ENCODE measurements at places on chromosomes 3 and 15.

- DNase-seq: no peak
Observed at GRCh38 chr15:73934281-73934680, 8.0 kb downstream of the LOXL1 start.

GRCh38 chr15:89501646-89502045 is 5.3 kb upstream of the RHCG start:
- DNase-seq: no peak

DNA sequence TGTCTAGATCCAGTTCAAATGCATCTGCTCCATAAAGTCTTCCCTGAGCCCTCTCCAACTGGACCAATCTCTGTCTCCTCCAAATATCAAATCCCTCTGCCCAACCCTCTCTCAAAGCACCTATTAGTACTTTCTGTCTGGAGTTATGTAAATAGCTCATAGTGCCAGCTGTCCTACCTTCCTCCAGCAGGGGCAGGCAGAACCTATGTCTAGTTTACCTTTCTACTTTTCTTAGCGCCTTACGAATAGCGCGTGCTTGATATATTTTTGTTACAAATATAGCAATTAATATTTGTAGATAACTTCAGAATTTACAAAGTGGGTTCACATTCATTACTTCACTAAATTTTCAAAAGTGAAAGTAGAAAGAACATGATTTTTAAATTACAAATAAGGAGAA is 14.0 kb upstream of the CCDC80 start:
- DNase-seq: no peak

GRCh38 chr3:2099779-2100191 is 1.1 kb downstream of the CNTN4 start:
- no peak for DNase-seq

GRCh38 chr15:52480990-52481389 is 47.7 kb downstream of the MYO5A start:
- no peak for DNase-seq

GRCh38 chr3:146504498-146505197 is 35.3 kb upstream of the PLSCR2 start:
- no peak for DNase-seq

- no peak for DNase-seq
Observed at GRCh38 chr3:184230603-184231528, 1.5 kb downstream of the VWA5B2 start.

- no peak for DNase-seq
Observed at GRCh38 chr3:145333931-145334330, 827.1 kb downstream of the PLOD2 start.

- DNase-seq: no peak
Observed at GRCh38 chr15:58486062-58486461, 54.3 kb downstream of the LIPC start.

DNA sequence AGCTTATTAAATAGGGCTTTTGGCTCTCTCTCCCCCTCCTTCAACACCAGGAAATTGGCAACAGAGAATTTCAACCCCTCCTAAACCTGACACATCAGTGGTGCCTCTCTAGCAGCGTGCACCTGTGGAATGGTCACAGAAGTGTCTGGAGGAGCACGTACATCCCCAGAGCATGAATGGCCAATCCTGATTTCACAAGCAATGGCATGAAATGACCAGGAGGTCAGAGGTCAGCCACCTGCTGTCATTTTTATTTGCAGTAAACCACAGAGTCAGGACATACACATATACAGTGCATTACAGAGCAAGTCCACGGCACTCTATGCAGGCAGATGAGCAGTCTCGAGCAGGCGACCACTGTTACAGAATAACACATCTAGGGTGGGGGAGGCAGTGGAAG is 25.1 kb upstream of the ETV5 start:
- no peak for DNase-seq

- DNase-seq: no peak
Observed at GRCh38 chr3:108894981-108895380, 58.7 kb downstream of the GUCA1C start.

GRCh38 chr15:88255484-88256278 is 858 bp downstream of the NTRK3 start:
- DNase-seq: peak; percentile 43

GRCh38 chr3:110519071-110519470 is 552.5 kb upstream of the NECTIN3 start:
- peak; percentile 18 for DNase-seq

DNA sequence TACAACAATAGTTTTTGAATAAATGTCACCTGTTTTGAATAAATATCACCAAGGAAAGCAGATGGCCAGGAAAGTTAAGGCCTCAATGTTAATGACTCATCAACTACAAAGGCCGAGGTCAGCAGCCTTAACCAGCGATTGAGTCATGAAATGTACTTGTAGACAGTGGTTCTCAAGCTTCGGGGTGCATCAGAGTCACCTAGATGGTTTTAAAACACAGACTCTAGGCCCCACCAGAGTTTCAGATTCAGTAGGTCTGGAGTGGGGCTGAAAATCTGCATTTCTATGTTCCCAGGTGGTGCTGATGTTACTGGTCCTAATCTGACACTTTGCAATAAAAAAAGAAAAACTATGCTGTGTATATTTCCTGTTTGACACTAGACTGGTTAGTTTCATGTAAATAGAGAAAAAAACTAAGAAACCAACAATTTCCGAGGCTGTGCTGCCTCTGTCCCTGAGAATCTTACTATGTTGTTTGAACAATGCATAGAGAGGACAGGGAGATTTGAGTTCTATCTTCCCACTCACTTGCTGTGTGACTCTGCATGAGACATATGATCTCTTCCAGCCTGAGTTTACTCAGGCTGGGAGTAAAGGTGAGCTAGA is 9.8 kb downstream of the RAB27A start:
- peak; percentile 88 for DNase-seq

- DNase-seq: no peak
Observed at GRCh38 chr3:59547874-59548273, 498.0 kb upstream of the CFAP20DC start.

GRCh38 chr15:68275165-68275746 is 2.3 kb upstream of the FEM1B start:
- no peak for DNase-seq

DNA sequence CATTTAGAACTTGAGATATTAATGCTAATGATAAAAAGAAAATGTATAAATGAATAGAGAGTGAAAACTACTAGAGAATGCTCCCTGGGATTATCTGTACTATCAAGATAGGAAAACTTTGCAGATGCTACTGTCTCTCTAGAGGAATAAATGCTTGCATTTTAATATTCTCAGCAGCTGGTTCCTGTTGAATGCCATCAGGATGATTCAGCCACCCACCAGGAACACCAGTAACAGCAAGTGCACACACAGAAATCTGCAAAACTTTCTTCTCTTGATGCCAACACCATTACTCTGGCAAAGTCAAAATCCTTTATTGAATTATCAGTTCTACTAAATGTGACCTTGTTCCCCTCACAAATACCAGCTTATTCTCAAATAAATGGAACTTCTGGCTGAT is 148.4 kb downstream of the TIGIT start:
- DNase-seq: peak; percentile 71

DNA sequence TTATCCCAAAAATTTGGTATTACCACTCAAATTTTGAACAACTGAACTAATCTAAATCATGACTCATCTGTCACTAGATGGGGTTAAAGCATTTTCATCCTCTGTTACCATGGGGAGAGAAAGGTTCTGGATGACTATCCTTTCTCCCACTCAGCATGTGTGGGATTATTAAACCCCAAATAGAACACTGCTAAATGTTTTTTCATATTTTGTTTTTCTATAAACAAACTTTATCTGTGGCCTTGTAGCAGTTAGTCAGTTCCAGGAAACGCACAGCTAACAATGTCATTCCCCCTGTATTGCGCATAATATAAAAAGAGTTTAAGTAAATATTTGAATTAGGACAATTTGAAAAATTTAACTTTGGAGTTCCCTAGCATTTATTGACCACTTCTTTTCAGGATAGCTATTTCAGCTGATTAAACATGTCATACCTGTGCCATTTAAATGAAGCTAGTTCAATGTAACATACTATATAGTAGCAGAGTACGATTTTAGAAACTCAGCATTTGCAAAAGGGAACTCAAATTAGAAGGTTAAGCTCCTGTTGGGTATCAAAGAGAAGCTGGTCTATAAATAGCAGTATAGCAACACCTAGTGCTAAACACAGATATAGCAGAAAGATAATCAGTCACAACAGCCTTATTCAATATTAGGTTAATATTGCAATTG is 9.2 kb upstream of the TMEM212 start:
- peak; percentile 52 for DNase-seq

- DNase-seq: peak; percentile 16
Observed at GRCh38 chr3:38067508-38068233, 28.7 kb downstream of the DLEC1 start.

- peak; percentile 58 for DNase-seq
Observed at GRCh38 chr3:179244878-179245277, 6.0 kb downstream of the KCNMB3 start.

- DNase-seq: no peak
Observed at GRCh38 chr3:139523718-139524117, 15.8 kb downstream of the RBP1 start.

GRCh38 chr3:118501152-118501551 is 533.5 kb downstream of the IGSF11 start:
- DNase-seq: no peak

DNA sequence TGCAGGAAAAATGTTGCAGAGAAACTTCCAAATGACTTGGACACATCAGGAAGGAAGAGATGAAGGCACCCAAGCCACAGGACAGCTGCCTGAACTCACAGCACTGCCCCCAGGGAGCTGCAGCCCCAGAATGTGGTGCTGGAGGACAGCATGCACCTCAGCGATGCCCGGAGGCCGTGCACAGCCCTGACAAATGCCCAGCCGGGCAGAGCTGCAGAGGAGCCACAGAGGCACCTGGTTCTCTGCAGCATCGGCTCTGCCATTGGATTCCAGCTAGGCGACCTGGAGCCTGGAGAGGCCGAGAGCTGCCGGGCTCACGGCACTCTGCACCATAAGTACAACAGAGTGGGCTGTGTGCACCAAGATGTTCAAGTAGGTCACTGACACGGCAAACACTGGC is 97.5 kb downstream of the OCA2 start:
- DNase-seq: no peak

DNA sequence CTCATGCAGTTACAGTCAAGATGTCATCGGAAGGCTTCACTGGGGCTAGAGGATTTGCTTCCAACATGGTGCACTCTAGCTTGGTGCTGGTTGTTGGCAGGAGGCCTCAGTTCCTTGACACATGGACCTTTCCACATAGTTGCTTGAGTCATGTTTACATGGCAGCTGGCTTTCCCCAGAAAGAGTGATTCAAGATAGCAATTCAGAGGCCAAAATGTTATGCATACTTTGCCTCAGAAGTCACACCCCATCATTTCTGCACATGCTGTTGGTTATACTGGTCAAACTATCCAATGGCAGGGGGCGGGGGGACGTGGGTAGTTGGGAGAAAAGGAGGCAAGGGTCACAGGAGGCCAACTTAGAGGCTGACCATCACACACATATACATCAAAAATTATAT is 58.7 kb downstream of the FOXB1 start:
- DNase-seq: peak; percentile 40

DNA sequence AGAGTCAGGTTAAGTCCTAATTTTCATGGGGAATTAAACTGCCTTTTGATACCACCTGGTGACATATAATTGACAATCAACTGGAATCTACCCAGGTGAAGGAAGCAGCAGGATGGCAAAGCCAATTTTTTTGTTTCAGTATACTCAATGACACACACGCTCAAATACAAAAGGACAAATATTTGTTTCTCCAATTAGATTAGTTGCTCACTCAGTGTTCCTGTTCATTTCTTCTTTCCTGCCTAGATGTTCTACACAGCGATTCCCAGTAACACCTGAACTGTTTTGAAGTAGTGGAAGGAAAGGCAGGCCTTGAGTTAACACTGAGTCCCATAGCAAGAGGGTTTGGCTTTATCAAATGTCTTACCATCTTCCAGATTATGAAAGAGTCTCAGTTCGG is 157.5 kb downstream of the PDZRN3 start:
- DNase-seq: no peak

DNA sequence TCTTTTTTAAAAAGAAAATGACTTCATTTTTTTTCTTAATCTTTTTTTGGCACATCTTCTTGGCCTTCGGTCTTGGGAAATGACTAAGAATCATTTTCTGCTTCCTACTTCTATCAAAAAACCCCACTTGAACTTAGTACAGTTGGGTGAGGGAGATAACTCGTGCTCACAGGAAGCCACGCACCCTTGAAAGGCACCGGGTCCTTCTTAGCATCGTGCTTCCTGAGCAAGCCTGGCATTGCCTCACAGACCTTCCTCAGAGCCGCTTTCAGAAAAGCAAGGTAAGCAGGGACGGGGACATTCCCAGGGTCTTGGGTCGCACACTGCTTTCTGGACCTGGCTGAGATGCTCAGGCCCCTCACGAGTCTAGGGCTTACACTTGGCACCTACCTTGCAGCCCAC is at the start of gene CCR4:
CCR4 (plus strand) TSS at position 235 of the 402 bp plus-strand sequence. CDS start 1,779 bp downstream, outside the sequence.
- DNase-seq: no peak

DNA sequence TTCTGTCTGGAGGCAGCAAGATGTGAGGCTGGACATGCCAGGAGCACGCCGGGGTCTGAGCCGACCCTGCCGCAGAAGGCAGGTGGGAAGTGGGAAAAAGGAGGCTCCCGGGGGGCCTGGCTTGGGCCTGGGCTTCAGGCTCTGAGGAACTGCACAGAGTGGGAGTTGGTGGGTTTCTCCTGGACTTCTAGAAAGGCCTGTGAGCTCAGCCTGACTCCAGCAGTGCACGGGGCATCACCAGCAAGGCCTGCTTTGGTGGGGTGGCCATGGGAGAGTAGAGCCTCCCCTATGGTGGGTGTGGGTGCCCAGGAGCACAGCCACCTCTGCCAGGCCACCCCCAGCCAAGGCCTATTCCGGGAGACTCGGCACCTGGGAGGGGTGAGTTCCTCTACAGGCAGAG is 18.1 kb upstream of the SLC41A3 start:
- DNase-seq: no peak

DNA sequence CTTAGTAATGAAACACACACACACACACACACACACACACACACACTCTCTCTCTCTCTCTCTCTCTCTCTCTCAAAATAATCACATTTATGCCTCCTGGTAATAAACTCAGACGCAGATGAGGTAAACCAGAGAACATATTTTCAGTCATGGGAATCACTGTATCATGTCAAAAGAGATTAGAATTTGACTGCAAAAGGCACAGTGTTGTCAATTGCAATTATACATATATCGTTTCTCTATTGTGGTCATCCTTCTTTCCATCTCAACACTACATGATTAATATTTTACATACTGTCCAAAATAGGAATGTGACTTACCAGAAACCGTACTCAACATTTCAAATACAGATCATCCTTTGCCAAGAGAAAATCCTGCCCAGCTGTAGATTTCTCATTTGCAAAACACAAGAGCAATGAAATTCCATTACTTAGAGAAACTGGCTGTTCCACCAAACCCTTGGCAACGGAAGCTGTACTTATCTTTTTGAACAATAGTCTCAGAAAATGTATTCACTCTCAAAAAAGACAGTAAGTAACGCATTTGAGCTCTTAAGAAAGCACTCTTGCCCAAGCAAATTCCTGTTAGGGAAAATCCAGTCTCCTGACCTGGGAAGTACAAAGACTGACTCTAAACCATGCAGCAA is 24.3 kb downstream of the PDZRN3 start:
- DNase-seq: peak; percentile 96

GRCh38 chr3:197734667-197735318 is 1.9 kb downstream of the RUBCN start:
- DNase-seq: no peak

- no peak for DNase-seq
Observed at GRCh38 chr3:127370906-127371305, 83.1 kb upstream of the PRR20G start.

All from AG10803 (cell line).